CD4-positive, alpha-beta T cell treated with Interleukin-10 for 1 hour (primary cell): ENCODE measurements at places on chromosomes 4 and X.

- no peak for DNase-seq
Observed at GRCh38 chr4:78781924-78782323, 5.8 kb downstream of the BMP2K start.

DNA sequence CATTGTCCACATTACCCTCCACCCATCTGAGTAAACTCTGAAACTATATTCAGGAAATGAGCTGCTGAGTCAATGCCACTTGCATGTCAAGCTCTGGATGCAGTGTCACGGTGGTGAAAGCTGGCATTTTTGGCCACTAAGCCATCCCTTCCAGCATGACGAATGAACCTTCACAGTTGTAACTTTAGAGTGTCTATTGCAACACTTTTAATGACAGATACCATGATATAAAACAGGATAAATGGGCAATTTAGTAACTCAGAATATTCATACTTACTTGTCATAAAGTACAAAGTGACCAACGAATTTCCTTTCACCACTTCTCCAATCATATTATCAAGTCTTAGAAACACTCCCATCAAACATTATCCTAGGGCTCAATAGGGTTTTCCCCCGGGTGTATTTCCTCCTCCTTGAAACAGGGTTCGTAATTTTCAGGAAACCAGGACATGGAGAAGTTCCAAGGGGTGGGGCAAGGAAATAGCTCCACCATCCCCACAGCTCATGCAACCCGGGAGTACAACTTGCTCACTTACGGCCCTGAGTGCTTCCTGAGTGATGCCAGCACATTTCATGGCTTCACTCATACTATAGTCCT, 73.1 kb downstream of the MTHFD2L start:
- no peak for DNase-seq

DNA sequence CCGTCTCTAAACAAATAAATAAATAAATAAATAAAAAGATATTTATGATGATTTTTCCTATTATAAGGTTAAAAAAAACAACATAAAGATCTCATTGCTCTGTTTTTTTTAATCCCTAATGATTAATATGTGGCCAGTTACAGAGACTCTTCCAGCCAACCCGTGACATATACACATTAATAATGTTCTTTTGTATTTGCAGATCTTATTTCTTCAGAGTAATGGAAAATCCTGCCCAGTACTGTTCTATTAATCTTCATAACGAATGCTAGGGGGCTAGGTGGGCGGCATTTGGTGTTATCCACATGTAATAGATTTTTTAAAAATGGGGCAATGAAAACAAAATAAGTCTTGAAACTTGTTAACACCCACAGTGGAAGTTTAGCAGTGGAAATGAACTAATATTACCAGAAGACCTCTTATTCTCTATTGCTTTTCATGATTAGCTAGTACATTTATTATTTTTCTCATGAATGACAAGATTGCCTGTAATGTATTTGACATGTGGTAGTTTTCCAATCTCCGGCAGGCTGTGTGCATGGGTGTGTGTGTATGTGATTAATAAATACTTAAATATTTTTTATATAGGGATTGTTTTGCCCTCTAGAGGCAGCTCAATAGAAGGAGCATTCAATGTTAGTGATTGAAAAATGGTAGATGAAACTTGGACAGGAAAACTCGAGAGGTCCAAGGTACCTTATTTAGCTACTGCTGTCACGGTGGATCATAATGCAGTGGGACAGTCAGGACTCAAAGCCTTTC, 457.4 kb downstream of the IL1RAPL1 start:
- DNase-seq, result no peak

GRCh38 chr4:88583631-88584470, 8.4 kb upstream of the HERC3 start:
- no peak for DNase-seq

DNA sequence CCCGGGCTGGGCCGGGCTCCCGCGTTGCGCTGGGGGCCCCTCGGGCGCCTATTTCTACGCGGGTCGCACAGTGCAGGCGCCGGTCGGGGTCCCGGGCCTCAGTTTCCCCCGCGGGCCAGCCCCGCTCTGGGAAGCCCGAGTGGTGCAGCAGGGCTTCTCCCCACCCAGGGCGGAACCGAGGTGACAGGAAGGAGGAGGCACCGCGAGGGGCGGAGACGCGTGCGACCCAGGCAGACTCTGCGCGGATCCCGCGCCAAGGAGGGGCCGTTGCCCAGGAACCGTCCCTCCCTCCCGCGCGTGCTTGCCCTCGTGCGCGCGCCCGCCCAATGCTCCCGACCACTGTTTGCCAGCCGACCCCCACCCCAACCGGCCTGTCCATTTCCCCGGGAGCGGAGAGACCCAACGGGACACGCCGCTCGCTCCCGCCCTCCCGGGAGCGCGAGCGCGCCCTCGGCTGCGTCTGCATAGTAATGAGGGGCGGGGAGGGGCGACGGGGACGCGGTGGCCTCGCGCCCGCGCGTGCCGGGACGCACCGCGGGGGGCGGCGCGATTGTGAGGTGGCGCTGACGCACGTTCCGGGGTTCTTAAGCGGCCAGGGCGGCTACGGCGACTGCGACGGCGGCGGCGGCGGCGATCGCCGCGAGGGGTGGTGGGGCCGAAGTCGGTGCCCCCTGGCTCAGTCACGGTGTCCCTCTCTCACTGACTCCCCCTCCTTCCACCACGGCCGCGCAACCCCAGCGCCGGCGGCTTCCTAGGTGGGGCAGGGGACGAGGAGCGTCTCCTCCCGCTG, at the start of gene CPEB2:
TSS of gene CPEB2 (plus strand) at position 613 of the 790 bp plus-strand sequence. CDS start 193 bp downstream, outside the sequence.
- DNase-seq, result peak; percentile 91

DNA sequence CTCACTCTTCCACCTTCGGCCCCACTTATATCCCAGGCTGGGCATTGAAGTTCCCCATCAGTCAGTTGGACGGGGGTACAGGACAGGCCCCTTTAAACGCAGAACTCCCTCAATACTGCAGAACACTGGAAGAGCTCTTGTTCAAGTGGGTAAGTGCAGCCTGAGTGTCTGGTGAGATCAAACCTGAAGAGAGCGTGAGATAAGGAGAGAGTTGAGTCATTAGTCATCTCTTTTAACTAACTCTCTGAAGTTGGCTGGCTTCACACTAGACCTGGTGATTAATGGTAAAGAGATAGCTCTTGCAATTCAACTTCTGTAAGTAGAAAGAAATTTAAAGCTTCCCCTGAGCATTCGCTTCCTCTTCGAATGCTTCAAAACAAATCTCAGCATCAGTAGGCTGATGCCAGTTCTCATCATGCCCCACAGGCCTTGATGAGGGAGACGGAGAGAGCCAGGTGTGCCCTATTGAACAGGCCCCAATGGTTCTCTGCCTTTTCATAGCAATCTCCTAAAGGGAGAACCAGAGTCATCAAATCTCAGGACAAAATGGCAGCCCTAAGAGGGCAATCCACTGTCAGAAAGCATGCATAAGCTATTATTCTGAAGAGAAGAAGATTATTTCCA, 41.0 kb upstream of the JADE1 start:
- DNase-seq, result no peak

GRCh38 chr4:161714022-161714751, 449.6 kb downstream of the FSTL5 start:
- no peak for DNase-seq

GRCh38 chr4:14916554-14917297, 85.6 kb upstream of the CPEB2 start:
- DNase-seq, result no peak

DNA sequence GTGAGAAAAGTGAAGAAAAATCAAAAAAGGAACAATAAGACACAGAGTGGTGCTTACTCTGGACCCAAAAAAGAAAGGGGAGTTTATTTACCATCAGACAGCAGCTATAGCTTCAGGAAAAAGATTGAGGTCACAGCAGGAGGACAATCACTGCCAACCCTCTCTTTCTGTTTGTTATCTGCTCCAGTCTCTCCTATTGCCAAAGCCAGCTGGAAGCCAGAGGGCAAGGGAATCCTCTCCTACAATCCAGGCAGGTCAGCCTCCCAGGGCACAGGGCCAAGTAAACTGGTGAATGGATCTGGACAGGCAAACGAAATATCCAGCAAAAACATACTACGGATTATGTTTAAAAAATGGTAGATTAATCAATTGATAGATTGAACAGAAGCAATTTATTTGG, 306.9 kb upstream of the SLIT2 start:
- DNase-seq, result no peak

DNA sequence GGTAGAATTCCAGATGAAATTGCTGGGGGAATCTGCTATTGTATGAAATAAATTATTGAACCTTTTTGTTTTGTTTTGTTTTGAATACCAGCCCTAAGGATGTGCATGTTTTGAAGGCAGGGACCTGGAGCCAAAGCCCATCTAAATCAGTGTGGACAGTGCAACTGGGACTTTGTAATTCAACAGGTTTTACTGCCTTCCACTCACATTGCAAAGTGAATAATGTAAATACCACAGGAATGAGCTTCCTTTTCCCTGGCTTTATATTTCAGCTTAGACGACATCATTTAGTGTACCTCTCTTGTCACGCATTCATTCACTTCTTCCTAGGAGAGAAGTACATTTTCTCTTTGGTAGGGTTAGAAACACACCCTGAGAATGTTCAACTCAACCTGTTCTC, 795.0 kb downstream of the CENPC start:
- no peak for DNase-seq

GRCh38 chrX:41382714-41383645, 49.0 kb downstream of the DDX3X start:
- peak; percentile 64 for DNase-seq
